ENCODE measurements at places on chromosomes 12 and 14.
A peak's percentile ranks its signal among the peaks of the same experiment; 100 is the strongest.

GRCh38 chr12:113302886-113303640 is 31.8 kb downstream of the SLC8B1 start:
- no peak for DNase-seq

- DNase-seq = no peak
Measured at GRCh38 chr14:91245029-91245428, 525 bp upstream of the GPR68 start.

DNA sequence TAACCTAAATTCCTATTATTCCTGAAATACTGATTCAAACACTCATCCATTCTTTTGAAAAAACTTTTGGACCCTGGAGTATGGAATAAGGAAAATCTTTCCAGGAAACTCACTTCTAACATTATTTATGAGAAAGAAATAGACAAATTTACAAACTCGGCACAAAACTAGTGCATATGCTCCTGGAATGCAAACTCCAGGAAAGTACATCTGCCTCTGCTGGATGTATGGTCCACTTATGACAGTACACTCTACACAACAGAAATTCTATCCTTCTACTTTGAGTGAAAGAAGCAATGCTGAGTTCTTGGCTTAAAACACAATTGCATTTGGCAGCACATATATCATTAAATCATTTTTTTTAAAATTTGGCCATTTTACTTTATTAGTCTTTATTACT is 700.5 kb upstream of the STXBP6 start:
- DNase-seq = no peak

DNA sequence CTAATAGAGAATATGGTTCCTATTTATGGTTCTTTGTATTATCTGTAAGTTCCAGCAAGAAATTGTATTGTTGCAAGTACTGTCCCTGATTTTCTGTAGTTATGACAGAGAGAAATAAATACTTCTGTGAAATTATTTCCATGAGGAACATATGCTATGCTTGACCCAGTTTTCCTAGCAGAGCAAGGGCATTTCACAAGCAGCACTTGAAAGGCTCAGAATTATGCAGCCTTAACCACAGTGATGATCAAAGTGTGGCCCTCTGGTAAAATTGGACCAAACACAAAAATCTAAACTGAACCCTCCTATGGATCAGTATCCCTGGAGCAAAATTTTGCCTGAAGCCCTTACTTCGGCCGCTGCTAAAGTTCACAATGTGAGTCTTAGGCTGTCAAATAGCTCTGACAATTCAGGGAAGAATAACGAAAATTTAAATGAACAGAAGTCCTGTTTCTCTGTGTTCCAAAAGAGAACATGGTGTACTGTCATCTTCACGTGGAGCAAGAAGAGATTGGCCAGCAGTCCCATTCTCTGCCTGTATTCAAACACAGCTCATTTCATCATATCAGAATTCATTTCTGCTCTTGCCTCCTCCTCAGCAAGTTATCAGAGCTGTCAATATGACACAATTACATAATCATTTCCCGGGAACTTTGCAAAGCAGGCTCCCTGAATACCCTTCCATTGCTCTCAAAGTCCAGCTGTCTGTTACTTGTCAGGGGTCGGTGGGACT is 471.9 kb downstream of the RPS29 start:
- no peak for DNase-seq

DNA sequence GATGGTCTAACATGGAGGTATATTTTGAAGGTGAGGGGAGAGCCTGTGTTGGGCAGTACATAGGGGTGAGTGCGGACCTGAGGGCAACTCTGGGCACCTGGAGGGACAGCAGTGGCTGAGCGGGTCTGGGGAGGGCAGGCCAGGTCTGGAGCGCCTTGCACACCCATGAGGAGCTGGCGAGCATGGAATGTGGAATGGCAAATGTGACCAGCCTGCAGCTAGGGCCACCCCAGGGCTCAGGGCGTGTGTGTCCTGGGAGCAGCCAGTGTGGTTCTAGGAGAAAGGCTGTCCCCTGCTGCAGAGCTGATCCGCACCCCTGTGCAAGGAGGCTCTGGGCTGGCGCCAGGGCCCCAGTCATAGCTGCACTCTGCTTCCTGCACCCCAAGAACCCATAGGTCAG is 24.5 kb downstream of the BCL7A start:
- no peak for DNase-seq

DNA sequence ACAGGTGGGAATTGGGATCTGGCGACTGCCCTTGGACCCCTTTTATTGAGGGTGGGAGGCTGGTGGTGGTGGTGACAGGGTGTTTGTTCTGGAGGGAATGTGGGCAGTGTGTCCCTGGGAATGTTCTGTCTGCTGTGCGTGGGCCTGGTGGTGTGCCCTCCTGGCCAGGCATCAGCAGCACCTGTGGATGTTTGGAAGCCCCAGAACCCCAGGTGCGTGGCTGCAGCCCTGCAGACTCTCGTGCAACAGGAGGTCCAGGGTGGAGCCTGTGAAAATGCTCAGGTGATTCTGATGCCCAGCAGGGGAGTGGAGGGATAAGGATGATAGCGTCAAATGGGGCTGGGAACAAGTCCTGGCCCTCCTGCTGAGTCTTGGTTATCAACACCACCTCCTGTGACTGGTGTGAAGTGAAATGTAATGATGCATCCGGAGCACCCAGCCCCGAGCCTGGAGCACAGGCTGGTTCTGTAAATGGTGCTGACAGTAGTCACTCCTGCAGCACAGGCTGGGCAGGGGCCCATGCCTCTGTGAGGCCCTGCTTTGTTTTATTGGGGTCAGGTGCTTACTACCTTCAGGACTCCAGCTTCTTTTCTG is 176.6 kb downstream of the TSPAN9 start:
- DNase-seq = no peak

DNA sequence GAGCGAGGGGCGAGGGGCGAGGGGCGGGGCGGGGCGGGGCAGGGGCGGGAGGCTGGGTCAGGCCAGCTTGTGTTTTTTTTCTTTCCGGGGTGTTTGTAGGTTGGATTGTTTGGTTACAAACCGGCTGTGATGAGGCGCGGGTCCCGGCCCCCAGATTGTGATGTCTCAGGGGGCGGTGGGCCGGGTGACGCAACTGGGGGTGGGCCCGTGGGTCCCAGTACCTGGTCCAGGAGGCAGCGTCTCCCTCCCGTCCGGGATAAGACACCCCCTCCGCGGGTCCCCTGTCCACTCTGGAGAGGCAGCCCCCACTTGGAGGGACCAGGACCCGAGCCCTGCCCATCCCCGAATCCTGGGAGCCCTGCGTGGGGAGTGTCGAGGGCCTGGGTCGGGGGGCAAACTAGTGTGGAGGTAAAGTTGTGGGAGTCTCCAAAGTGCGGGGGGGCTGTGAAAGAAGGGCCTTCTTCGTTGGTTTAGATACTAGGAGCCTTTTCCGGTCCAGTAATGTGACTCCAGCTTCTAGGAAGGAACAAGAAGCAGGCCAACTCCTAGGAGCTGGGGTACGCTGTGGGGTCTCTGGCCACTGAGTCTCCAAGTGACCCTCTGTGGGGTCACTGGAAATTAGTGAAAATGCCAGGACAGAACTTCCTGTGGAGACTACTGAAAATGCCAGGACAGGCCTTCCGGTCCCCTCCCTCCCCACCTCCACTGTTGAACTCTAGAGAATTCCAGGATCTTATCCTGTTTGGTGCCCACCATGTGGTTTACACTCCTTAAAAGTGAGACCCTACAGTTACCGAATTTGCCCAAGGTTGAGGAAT is 579 bp upstream of the CLMN start:
- DNase-seq = peak; percentile 40

GRCh38 chr14:35352274-35353233 is 52.0 kb downstream of the NFKBIA start:
- no peak for DNase-seq

DNA sequence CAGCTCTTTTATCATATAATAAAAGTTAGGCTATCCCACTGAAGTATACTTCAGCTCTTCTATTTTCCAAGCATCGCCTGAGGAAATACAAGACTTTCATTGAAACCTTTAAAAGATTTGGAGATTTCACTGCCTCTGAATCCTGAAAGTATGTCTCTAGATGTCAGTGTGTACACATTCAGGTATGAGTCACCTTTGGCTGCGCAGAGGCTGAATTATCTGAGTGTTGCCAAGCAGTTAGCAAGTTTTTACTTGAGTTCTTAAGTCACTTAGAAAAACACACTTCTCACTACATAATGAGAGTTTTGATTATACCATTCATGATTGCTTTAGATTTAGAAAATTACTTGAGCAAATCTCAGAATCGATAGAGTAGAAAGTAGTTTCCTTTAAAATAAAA is 210.3 kb downstream of the TMTC2 start:
- no peak for DNase-seq

DNA sequence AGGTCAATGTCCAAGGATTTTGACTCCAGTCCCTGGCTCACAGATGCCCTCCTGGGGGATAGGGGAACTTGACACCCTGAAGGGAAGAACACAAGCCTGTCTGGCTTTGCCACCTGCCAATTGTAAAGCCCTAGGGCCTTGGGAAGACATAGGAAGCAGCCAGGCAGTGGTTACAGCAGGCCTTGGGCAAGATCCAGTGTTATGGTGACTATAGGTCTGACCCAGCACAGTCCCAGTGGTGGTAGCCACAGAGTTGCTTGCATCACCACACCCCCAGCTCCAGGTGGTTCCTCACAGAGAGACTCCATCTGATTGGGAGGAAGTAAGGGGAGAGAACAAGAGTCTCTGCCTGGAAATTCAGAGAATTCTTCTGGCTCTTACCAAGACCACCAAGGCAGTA is 24.2 kb downstream of the OR6C68 start:
- DNase-seq = no peak

DNA sequence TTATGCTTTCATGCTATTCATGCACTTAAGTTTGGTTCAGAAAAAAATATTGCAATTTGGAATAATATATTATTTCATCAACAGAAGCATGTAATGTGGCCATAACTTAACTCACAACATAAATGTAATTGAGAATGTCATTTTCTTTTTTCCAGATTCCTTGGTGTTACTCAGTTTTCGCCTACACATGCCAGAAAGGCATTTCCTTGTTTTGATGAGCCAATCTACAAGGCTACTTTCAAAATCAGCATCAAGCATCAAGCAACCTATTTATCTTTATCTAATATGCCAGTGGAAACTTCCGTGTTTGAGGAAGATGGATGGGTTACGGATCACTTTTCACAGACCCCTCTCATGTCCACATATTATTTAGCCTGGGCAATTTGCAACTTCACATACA is 14.4 kb downstream of the TRHDE start:
- DNase-seq = no peak

DNA sequence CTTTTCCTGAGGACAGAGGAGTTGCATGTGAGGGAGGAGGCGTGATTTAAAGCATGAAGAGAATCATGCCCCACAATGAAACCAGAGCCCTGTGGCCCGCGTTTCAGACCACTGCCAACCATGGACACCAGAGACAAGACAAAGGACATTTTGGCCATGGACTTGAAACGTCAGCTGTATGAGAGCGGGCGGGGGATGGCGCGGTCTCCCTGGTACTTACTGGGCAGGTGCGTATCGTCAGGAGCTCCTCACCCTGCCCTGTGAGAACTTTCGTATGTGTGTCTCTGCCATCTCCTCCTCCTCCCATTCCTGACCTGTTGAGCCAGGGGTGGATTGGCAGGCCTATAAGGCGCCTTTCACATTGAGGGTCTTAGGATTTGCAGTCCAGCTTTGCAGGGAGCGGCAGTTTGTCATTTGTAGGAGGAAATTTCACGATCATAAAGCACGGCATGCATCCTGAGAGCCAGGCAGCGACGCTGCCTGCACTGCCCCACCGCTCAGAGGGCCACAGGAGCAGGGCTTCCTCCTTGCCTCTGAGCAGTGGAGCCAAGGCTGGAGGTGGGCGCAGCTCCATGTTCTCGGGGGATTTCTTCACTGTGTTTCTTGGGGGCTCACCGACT is 22.2 kb downstream of the SFSWAP start:
- DNase-seq = no peak

DNA sequence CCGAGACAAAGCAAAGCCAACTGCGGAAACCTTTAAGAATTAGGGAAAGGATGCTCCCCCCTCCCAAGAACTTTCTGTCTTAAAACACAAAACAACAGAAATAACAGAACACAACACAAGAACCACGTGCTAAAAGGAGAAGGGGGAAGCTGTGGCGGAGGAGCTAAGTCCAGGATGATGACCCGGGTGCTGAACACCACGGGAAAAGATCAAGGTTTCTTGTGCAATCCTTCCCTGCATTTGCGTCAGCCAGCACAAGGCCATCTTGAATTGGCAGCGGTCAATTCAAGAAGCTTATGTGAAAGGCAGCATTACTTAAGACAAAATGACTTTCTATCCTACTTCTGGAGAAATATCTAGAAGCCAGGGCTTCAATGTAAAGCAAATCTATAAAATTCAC is 11.0 kb upstream of the CREBL2 start:
- no peak for DNase-seq

DNA sequence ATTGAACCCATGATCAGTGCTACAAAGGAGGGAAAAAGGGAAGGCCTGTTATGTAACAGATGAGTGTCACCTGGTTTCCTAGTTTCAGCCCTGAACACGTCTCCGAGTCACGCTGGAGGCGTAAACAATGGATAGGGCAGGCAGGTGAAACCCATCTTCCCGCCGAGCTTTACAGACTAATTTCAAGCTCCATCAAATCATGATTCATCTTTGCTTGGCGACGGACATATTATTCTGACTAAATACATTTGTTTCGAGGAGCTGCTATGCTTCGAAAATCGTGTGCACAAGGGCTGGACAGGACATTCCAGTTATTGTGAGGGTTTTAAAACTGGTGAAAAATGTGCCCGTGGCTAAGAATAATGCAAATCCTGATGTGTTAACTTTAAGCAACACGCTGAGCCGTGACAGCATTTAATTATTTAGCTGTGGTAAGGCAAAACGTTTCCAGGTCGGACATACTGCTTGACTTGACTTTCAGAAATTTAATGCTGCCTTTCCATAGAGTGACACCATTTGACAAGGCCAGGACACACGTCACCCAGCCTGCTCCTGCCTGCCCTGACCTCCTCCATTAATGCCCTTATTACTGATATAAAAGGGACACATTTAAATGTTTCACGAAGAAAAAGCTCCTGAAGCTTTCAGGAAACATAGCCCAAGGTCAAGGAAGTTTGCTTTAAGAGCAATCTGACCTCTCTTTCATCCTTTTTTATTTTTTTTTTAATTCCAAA is 1203.5 kb upstream of the TMEM132C start:
- no peak for DNase-seq

DNA sequence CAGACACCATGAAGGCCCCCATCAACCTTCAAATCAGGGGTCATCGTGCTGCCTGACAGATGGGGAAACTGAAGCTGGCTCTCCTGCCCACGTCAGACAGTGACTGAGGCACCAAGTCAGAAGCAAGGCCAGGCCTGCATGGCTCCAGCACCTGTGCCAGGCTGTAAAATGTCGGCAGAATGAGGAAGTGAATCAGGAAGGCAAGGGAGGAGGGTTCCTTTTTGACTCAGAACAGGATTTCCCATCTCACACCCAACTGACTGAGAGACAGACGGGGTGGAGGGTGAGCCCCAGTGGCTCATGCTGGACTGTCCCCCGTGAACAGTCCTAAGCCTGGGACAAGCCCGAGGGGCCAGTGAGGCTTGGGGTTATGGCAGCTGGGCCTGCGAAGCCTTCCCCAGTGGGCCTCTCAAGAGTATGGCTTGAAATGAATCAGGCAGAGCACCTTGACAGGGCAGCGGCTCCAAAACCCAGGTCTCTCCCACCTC is 20.9 kb downstream of the SYNE3 start:
- no peak for DNase-seq
